ENCODE measurements at places on chromosomes 7 and 10. TPM values are rescaled to one million over a fixed set of nuclear protein-coding genes. Genes with fewer than 3 reads are reported as not detected.

GRCh38 chr7:29921404-29922010 lies 68.1 kb downstream of the SCRN1 start:
- H3K36me3 ChIP-seq = no peaks in the 10 kb centered on the region
- H3K27me3 ChIP-seq = no peaks in the 10 kb centered on the region
- no peak overlapping the region for H3K4me3 ChIP-seq
- peak; percentile 26 for DNase-seq

GRCh38 chr7:56447864-56448693 lies 331.9 kb upstream of the NUPR2 start:
- H3K4me3 ChIP-seq = no peak overlapping the region
- no peaks in the 10 kb centered on the region for H3K4me1 ChIP-seq
- no peak for DNase-seq
- no peak overlapping the region for H3K27ac ChIP-seq

GRCh38 chr7:100406767-100407166 lies 21.7 kb downstream of the ZCWPW1 start:
- H3K36me3 ChIP-seq = no peaks in the 10 kb centered on the region
- no peak for DNase-seq
- peaks cover 4% of the 10 kb centered on the region for H3K4me1 ChIP-seq
- no peaks in the 10 kb centered on the region for H3K27me3 ChIP-seq
- H3K4me3 ChIP-seq = no peak overlapping the region

- no peaks in the 10 kb centered on the region for H3K27me3 ChIP-seq
- peak overlapping the region; percentile 71 for H3K27ac ChIP-seq
- peaks cover 100% of the 10 kb centered on the region for H3K4me1 ChIP-seq
- H3K4me3 ChIP-seq = no peak overlapping the region
- DNase-seq = no peak
Observed at GRCh38 chr7:130927564-130927963, 193.6 kb upstream of the KLF14 start.

DNA sequence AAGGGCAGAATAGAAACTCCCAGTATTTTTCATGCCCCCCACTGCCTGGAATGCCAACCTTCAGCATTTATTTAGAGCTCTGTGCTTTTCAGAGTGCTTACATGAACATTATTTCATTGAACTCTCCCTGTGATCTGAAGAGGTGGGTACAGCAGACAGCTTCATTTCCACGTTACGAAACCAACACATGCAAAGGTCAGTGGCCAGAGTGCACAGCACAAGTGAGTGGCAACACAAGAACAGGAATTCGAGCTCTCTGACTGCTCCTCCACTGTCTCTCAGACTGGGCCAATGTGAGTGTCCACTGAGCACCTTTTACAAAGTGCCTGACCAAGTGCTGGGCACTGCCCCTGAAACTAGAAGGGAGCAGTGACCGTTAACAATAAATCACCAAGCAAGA lies 162.9 kb downstream of the GLI3 start:
- no peak overlapping the region for H3K4me3 ChIP-seq
- H3K27me3 ChIP-seq = no peaks in the 10 kb centered on the region
- H3K27ac ChIP-seq = no peak overlapping the region
- H3K4me1 ChIP-seq = no peaks in the 10 kb centered on the region
- no peaks in the 10 kb centered on the region for H3K36me3 ChIP-seq
- no peak for DNase-seq

DNA sequence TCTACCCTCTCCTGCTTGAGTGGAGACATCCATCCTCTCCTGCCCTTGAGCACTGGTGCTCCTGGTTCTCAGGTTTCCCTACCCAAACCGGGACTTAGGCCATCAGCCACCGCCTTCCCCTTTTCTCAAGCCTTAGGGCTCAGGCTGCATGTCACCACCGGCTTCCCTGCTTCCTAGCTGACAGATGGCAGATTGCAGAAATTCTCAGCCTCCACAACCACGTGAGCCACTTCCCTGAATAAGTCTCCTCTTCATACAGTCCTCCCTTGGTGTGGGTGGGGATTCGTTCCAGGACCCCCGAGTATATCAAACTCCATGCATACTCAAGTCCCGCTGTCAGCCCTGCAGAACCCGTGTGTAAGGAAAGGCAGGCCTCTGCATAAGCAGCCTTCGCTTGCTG lies 203.5 kb upstream of the ZNF32 start:
- no peak for DNase-seq
- H3K27me3 ChIP-seq = no peaks in the 10 kb centered on the region
- H3K4me1 ChIP-seq = peaks cover 4% of the 10 kb centered on the region
- H3K27ac ChIP-seq = no peak overlapping the region
- no peaks in the 10 kb centered on the region for H3K36me3 ChIP-seq

DNA sequence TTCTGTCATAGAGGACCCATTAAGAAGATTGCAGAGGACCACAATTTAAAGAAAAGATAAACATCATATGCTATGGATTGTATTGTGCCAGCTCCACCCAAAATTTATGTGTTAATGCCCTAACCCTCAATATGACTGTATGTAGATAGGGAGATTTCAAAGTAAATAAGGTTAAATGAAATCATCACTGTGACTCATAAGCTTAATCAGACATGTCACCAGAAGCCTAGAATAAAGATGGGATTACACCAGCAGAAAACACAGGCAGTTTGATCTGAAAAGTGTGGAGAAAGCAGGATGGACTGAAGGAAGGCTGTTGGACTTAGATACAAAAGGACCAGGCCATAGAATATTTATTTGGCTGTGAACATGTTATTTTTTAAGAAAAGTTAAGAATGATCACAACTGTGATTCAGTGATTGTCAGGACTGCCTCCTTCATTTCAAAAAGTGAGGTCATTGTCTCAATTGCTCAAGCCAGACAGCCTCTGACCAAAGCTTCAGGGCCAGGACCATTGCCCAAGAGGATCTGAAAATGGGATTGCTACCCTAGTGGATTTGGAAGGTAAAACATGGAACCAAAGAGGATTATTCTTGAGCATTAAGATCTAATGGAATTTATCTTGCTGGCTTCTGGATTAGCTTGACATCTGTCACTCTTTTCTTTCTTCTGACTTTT lies 270.8 kb upstream of the POM121L12 start:
- no peak overlapping the region for H3K27ac ChIP-seq
- no peak for DNase-seq
- no peaks in the 10 kb centered on the region for H3K4me1 ChIP-seq
- H3K4me3 ChIP-seq = no peak overlapping the region
- H3K36me3 ChIP-seq = no peaks in the 10 kb centered on the region

GRCh38 chr10:44459671-44460070 lies 74.8 kb upstream of the CXCL12 start:
- DNase-seq = no peak
- H3K36me3 ChIP-seq = no peaks in the 10 kb centered on the region
- no peaks in the 10 kb centered on the region for H3K27me3 ChIP-seq
- no peaks in the 10 kb centered on the region for H3K4me1 ChIP-seq
- H3K4me3 ChIP-seq = no peak overlapping the region

DNA sequence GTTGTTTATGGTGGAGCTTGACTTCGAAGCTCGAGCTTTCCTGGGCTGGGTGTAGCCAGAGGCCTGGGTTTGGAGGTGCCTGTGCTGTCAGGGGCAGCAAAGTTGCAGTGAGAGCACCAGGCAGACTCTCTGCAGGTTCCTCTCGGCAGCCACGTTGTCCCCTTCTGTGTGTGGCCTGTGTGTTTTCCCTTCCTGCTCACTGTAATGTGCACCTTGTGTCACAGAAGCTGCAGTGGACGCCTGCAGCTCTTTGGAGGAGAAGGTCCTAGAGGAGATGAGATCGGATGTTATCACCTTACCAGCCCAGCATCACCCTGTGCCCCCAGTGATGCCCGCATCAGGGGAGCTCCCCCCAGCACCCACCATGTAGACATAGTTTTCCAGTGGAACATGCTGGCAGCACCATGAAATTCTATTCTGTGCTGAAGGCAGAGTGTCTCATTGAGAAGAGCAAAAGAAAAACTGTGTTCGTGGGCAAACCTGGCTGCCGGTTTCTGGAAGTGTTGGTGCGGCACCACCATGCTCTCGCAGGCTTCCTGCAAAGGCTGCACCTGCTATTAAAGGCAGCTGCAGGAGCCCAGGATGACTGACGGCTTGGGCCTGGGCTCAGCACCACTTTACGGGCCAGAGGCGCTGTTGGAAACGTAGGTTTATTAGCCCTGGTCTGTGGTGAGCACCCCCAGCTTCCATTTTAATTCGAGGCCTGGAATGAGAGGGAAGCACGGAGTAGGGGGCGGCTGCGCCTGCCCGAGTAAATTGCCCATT lies 609.8 kb upstream of the FOXK1 start:
- H3K27me3 ChIP-seq = no peaks in the 10 kb centered on the region
- H3K27ac ChIP-seq = no peak overlapping the region
- H3K4me3 ChIP-seq = no peak overlapping the region
- H3K4me1 ChIP-seq = no peaks in the 10 kb centered on the region
- DNase-seq = no peak
- no peaks in the 10 kb centered on the region for H3K36me3 ChIP-seq

DNA sequence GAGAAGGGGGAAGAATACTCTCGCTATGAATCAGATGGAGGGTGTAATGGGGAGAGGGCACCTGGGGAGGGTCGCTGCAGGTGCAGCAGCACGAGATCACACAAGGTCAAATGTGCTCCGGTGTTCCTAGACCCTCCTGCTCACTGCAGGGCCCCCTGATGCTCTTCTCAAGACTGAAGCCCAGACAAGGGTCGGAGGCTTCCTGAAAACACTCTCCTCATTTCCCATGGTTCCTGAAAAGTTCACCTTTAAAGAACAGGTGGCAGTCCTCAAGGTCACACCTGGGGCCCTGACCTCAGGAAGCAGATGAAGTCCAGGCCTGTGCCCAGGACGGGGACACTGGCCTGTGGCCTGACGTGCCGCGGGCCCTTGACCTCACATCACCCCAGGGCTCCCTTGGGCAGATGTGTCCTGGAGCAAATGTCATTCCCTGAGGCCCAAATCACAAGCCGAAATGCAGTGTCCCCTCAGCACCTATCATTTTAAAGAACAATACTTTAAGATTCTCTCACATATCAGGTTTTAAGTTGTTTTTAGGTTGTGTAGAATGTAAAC lies 289.8 kb downstream of the GLRX3 start:
- H3K4me1 ChIP-seq = no peaks in the 10 kb centered on the region
- DNase-seq = no peak
- H3K27ac ChIP-seq = no peak overlapping the region
- H3K4me3 ChIP-seq = no peak overlapping the region
- H3K27me3 ChIP-seq = no peaks in the 10 kb centered on the region

The OPN4 gene
- not detected for total RNA-seq

The SH2D4B gene
- total RNA-seq = 0.17 TPM

The C10orf62 gene
- not detected for total RNA-seq

The PLPP4 gene
- not detected for total RNA-seq

The INHBA gene
- 0.14 TPM for total RNA-seq

The HMX2 gene
- not detected for total RNA-seq
